CD4-positive, alpha-beta T cell (primary cell): ENCODE measurements at places on chromosomes 5 and 9. TPM values are rescaled to one million over a fixed set of nuclear protein-coding genes. Genes with fewer than 3 reads are reported as not detected.
A peak's percentile ranks its signal among the peaks of the same experiment; 100 is the strongest.

Gene ROPN1L
- 0.58 TPM for total RNA-seq

Gene TNC
- total RNA-seq = 0.03 TPM

Gene SARDH
- total RNA-seq = 18.5 TPM

Gene ARHGEF39
- total RNA-seq = 0.17 TPM

Gene PLPP1
- total RNA-seq = 3.0 TPM

Gene SMIM27
- 12.7 TPM for total RNA-seq

Gene TMEFF1
- not detected for total RNA-seq

Gene GARIN3
- total RNA-seq = not detected

Gene CYLC2
- total RNA-seq = not detected

Gene MAPKAP1
- total RNA-seq = 40.3 TPM

DNA sequence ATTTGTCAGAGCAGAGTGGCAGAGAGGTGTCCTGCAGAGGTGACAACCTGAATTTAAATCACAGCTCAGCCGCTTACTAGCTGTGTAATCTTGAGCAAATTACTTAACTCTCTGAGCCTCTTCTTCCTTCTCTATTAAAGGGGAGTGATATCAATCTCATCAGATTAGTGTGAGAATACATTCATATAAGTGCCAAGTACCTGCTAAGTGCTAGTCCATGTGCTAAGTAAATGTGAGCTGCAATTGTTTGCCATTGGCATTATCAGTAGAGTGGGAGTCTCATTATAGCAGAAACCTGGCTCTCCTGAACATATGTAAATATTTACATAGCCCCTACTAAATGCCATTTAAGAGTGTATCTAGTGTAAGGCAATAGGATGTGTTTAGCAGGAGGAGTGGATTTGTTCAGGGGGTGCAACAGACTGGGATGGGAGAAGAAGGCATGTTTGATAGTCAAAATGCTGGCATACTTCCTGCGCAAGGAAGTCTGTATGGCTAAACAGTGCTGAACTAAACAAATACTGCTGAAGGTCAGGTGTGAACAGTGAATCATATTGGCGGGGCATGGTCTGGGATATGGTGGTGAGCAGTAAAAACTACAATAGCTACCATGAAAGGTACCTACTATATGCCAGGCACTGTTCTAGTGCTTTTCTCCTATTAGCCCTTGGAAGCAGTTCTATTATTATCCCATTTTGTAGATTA lies 74.5 kb downstream of the F2RL2 start:
- no peak for DNase-seq

DNA sequence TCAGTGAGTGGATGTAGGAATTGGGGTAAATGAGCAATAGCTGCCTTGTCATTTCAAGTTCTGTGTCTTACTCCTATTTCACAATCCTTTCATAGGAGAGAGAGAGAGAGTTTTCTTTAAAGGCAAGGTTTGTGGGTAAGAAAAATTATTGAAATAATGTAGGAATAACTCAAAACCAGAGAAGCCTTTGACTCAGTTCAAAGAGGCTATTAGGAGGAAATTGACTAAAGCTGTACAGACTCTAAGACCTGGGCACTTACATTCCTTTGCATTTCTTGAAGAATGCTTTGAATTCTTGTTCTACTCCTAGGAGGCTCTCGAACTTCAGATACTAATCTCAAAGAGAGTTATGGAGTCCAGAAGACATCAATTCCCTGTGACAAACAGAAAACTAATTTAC lies 257.1 kb downstream of the FBXL7 start:
- DNase-seq = no peak

GRCh38 chr5:102582696-102583095 lies 83.9 kb upstream of the SLCO6A1 start:
- no peak for DNase-seq

GRCh38 chr9:13962006-13962405 lies 351.9 kb downstream of the NFIB start:
- no peak for DNase-seq

GRCh38 chr5:171848486-171848885 lies 62.9 kb downstream of the SMIM23 start:
- DNase-seq = no peak

DNA sequence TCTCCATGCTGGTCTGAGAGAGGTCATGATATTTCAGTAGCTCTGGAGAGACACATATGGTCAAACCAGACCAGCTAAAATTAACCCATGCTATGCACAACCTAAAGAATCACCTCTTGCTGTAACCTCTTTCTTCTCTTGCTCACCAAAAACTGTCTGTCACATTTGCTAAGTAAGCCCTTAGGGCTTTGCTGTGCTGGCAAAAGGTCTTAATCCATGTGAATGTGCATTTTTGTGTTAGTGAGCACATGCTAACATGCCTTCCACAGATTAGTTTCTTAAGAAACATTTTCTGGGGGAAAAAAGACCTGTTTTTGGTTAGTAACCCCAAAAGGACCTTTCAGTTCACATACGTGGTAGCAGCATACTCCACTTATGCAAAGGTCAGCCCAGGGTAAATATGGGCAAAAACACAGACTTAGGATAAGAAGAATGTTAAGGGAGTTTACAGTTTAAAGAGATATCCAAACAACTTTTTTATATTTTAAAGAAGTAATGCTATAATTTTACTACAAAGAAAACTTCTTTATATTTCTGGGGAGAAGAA lies 124.2 kb upstream of the CCDC152 start:
- no peak for DNase-seq

GRCh38 chr9:114216976-114217375 lies 61.6 kb downstream of the COL27A1 start:
- no peak for DNase-seq

- no peak for DNase-seq
These were observed 141.0 kb downstream of the ST8SIA4 start for GRCh38 chr5:100762108-100762507.

DNA sequence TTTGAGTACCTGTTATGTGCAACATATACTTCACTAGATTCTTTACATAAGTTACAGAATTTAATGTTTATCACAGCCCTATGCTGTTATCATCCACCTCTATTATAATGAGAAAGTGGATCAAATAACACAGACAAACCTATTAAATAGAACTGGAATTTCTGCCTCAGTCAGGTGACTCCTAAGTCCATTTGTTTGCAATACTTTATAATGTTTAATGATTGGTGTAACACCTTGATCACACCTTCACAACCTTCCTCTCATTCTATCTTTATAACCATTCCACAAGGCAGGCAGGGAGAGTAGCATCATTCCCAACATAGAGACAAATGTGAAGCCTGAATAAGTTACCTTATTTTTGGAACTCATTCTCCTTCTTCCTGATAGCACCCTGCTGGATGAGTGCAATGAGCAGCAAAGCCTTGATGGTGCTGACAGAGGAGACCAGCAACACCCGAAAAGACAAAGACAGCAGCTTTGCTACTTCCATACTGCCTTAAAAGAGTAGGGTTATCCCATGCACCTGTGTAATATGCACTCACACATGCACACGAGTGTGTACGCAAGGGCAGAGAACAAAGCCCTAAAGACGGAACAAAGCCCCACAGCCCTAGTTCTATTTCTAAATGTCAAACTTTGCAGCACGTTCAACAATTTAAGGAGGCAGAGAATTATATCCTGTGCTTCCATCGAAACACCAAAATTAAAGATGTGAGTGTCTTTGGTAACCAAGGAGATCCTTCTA lies 30.5 kb downstream of the SERINC5 start:
- no peak for DNase-seq

DNA sequence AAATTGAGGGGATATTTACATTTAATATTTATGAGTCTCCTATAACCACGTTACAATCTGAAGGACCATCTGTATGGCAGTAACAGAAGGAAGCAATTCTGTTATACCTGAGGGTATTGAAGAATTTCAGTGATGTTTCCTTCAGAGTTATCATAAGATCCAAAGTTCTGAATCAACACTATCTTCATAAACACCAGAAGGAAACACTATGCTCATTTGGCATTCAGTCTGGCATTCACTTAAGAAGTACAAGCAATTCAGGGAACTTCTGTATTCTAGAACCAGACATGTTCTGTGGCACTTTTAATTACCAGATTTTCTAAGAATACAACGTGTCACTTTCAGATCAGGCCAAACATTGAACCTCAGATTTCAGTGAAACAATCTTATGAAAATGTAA lies 9.6 kb downstream of the DAB2 start:
- DNase-seq = no peak

DNA sequence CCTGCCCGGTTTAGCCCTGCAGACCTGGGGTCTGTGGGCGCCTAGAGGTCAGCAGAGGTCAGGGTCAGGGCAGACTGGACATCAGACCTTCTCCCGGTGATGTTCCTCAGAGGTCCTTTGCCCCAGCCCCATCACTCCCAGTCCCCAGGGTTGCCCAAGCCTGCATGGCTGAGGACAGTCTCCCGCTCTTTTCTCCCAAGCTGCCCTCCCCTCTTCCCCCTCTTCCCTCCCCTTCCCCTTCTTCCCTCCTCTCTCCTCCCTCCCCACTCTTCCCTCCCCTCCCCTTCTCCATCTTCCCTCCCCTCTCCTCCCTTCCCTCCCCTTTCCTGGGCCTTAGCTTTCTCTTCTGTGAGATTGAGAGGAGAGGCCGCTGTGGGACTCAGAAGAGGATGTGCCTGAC lies 10.4 kb downstream of the LHX3 start:
- no peak for DNase-seq

GRCh38 chr9:129270903-129271431 lies 92.9 kb upstream of the IER5L start:
- DNase-seq = peak; percentile 22

GRCh38 chr5:129135633-129136032 lies 41.1 kb downstream of the ISOC1 start:
- DNase-seq = no peak

DNA sequence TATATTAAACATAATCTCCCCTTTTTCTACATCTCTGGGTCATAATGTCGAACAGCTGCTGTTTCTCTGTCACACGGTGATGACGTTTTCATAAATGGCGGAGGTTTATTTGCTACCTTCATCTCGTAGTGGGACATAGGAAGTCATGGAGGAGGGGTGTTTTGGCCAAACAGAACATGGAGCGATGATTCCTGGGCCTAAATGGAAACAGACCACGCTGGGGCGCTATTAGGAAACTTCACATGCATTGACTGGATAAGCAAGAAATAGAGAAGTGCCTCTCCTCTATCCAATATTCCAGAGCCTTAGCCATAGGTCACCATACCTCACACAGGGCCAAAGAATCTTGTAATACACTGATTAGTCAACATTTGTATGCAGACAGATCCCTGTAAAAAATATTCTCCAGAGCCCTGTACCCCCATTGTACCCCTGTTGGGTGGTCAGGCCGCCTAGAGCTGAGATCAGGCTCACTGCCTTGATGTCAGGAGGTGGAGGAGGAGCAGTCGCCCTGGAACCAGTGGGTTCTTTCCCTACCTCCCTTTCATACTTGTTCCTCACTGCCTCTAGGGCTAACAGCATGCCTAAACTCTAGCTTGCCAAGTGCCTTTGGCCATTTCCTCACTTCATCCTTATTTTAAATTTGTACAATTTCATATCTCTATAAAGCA lies 77.8 kb upstream of the SPIN1 start:
- no peak for DNase-seq

DNA sequence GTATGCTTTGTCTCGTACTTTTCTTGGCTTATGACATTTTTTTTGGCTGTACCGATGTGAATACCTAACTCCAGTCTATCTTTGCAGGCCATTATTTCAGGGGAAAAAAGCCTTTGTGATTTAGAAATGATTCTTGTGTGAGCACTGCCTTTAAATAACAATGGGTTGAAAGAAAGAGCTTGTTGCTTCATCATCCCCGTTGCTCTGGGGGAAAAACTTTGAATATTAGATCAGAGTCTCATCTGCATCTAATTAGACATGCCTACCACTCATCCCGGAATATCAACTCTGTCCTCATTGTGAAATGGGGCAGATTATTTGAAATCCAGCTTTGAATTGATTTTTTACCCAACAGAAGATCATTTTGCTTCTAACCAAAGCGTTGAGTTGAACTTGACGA lies 13.5 kb downstream of the CXCL14 start:
- no peak for DNase-seq

GRCh38 chr5:177328545-177329231 lies 17.0 kb upstream of the MXD3 start:
- no peak for DNase-seq

DNA sequence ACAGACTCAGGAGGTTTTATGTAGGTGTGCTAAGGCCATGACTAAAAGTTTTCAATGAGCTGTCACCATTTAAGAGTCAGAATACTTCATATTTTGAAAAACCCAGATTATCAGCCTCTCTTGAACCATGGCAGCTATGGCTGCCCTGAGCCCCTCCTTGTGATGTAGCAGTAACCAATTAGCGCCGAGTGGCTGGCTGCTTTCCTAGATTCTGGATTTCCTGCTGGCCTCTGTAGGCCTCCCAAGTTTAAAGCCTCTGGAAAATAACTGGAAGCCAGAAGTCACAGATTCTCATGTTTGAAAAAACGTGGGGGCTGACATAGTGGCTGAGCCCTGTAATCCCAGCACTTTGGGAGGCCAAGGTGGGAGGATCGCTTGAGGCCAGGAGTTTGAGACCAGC lies 25.5 kb downstream of the DAB2IP start:
- no peak for DNase-seq

GRCh38 chr9:68781928-68782327 lies 76.9 kb downstream of the PIP5K1B start:
- no peak for DNase-seq

DNA sequence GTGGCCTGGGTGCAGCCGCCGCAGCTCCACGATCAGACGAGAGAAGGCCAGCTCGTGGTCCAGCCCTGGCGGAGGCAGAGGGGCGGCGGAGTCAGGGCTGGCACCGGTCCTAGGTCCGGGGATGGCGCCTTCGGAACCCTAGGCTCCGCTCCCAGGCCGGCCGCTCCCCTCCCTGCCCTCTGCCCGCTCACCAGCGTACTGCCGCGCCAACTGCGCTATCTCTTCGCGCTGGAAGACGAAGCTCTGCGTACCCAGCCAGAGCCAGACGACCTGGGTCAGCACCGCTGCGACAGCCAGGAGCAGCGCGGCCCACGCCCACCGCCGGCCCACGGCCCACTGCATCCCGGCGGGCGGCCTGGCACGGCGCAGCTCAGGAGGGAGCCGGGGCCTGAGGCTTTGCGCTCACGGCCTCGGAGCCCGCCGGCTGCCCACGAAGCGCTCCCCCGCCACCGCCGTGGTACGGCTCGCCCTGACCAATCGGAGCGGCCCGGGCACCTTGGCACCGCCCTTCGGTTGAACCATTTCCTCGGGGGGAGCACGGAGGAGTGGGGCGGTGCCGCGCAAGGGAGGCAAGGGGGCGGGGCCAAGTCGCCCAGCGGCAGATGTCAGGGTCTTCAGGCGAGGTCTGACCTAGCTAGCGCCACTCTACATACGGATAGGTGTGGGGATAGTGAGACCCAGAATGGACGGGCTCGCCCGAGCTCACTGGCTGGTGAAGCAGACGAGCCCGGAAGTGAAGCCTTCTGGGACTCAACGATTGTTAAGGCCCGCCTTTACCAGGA lies at the start of gene SIGMAR1:
Gene SIGMAR1, minus strand, starts transcription at position 432 of the 782 bp plus-strand sequence. Its CDS starts 90 bp downstream, at position 342.
- peak; percentile 89 for DNase-seq
